Activated CD8-positive, alpha-beta memory T cell treated with anti-CD3 and anti-CD28 coated beads for 1 hour (primary cell): ENCODE measurements at places on chromosomes 2 and 18.

- no peak for DNase-seq
Observed at GRCh38 chr2:234932591-234933168, 19.1 kb upstream of the SH3BP4 start.

DNA sequence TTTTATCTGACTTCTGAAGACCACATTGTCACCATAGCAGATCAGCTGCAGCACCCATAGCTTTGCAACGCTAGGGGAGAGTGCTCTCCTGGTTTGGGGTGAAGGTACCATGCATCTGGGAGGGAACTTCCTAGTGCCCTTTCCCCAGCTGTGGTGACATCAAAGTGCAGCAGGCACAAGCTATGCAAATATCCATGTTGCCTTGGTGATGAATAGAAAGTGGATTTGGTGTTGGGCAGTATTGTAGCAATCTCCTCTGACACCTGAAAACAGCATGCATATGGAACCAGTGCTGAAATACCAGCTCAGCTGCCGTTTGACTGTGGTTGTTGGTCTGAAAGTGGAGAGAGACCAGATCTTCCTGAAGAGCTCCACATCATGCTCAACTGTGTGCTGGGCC, 37.1 kb downstream of the BCL2L11 start:
- DNase-seq, result no peak

DNA sequence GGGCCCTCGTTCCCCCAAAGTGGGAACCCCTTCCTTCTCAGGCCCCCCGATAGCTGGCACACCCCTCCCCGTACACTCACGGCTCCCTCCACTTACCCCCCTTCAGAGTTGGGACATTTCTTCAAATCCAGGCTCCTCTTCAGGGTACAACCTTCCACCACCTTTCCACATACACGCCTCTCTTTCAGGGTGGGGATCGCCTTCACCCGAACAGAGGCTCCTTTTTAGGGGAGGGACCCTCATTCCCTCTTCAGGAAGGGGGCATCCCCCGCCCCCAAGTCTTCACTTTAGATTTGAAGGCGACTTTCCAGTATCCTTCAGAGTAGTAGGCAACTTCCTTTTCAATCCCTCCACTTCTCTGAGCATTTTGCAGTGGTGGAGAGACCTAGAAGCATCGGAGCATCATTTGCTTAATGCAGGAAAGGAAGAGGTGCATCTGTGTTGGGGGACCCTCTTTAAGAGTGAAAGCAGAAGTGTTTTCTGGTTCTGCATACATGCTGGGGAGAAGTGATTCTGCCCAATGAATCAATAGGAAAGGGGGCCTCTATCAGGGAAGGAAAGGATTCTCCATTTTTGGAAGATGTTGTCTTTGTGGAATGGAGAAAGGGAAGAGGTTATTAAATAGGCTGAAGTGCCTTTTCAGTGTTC, 845 bp downstream of the EML4 start:
- no peak for DNase-seq

DNA sequence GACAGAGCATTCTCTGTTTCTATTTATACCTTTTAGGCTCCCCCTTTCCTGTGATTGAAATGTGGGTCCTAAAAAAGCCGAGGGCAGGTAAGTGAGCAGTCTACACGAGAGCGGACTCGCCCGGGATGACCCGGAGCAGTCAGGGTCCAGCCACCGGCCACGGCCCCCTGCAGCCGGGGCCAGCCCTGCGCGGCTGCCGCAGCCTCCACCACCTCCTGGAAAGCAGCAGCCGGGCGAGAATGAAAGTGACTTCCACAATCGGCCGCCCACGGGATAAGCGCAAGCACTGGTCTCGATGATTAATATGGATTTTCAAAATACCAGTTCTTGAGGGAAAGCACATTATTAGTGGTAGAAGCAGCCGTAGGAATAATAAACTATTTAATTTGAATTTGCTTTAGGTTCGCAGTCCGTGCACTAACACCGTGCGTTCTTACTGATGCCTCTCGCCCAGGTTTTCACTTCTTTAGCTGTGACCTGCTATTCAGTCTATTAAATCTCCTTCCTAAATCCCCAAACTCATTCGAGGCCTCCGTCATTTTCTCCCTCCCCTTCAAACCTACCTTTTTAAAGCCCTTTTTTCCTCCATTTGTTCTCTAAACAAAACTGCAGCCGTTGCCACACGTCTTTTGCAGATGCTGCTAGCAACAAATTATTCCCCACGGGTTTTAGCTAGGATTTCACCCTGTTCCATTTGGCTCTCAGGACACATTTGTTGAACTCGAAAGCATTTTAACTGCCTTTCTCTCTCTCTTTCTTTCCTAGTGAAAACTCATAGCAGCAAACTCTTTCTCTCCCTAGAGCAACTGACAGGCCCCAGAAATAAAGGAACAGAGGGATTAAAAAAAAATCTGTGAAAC, 1015.1 kb upstream of the PIK3C3 start:
- no peak for DNase-seq

DNA sequence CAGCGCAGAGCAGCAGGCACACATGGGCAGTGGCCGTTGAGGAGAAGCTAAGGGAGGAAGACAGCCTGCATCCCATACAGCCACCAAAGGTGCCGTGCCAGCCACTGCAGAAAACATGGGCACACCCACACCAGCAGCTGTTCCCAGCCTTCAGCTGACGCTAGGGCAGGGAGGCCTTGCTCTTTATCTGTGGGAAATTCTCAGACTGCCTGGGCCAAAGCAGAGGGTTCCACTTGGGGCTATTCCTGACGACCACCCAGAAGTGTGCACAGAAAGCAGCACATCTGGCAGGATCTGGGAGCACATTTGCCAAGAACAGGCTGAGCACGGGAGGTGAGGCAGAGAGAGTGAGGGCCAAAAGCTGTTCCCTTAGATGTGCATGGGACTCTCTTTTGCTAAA, 101.3 kb upstream of the SOX11 start:
- no peak for DNase-seq

DNA sequence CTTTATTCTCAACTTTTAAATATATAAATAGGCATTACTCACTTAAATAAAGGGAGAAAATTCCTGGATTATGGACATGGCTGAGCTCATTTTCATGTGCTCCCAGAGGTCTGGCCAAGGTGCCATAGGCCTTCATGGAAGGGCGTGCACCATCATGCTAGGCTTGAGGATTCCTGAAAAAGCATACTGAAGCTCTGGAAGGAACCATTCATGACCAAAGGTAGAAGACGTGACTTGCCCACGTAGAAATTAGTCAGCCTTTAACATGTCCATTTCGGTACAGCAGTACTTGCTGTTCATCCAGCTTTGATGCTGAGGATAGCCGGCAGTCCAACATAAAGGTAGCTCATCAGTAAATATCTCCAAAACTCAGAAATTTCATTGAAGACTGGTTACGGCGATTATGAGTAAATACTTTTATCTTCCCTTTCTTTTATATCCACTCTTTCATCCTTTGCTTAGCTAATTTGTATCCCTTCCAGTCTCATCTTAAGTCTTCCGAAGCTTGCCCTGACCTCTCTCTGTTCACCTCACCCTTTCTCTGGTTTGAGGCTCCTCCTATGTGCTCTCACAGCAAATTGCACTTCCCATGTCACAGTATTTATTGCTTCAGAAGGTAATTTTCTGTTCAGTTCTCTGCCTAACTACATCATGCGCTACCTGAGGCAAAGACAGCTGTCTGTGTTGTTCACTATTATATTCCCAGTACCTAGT, 32.3 kb upstream of the ASNSD1 start:
- no peak for DNase-seq

- DNase-seq, result no peak
Observed at GRCh38 chr2:236159778-236160170, 8.4 kb downstream of the GBX2 start.

GRCh38 chr2:159755788-159756187, 42.2 kb downstream of the CD302 start:
- DNase-seq, result no peak

- DNase-seq, result no peak
Observed at GRCh38 chr2:48240912-48241311, 289.0 kb upstream of the STON1 start.

DNA sequence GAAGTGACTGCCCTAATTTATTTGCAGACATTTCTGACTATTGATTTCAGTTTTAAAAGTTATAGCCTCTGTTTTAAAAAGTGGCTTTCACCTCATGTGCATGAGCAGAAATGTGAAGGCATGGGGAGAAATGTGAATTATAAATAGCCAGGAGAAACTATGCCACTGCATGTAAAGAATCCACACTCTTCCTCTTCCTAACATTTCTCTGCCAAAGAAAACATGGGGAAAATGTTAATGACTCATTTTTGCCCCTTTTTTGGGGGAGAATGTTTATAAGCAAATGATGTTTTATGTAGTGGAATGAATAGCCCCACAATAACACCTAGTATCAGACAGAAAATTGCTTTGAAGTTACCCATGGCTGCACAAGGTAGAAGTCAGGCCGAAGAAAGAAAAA, 249.0 kb upstream of the TANK start:
- no peak for DNase-seq

DNA sequence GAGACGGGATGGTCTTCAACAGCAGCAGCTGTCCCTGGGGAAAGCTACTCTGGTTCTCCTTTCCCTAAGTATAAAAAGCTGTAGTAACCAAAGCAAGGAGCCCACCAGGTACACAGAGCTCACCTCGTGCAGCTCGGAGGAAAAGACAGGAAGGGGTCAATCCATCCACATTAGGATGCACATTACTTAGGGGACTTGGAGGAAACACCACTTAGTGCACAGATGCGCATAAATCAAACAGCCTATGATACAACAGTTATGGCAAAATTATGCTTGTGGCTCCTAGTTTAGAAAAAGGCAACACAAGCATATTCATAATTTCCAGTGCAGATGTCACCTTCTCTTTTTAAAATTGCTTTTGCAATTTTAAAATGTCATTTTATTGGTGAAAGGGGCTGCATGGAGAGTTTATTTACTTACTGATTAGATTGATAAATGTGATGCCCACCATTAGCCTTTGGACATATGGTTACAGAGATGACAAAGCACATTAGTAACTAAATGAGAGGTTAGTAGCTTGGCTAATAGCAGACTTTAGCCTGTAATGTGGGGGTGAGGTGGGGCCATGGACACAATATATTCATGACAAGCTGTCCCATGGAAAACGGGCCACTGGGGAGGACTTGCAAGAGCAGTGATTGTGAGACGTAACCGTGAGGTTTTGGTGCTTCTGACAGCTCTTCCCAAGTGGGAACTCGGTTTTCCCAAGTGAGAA, 199.8 kb downstream of the MYT1L start:
- DNase-seq, result no peak

GRCh38 chr2:168926621-168927386, 25.7 kb downstream of the G6PC2 start:
- DNase-seq, result no peak

DNA sequence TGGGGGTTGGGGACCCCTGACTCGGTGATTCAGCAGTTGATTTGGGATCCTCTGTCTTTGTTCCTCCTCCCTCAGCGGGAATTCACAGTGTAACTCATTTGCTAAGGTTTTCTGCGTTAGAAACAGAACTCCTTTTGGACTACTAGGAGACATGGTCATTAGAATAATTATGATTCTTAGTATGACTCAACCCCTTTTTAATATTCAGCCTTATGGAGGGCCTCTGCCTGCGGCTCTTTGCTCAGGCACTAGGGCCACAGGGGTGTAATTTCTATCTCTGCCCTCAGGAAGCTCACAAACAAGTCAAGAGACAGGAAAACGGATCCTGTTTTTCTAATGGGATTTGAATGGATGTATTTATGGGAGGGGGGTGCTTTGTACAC, 117.4 kb downstream of the SPTBN1 start:
- DNase-seq, result no peak

DNA sequence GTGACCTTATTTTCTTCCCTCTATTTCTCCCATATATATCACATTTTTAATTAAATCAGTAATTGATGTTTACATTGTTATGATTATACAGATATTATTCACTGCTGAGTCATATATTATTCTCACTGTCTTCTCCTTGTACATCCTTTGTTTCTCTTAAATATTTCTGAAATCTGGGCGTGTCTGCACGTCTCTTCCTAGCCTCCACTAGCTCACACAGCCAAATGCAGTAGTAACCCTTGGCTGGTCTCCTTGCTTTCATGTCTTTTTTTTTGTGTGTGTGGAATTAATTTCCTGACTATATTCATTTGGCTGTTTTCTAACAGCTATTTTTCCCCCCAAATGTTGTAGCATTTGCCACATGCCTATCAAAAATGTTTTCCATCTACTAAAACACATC, 15.8 kb downstream of the CCNYL1 start:
- DNase-seq, result no peak

- DNase-seq, result no peak
Observed at GRCh38 chr2:96470109-96470508, 35.0 kb downstream of the NEURL3 start.

DNA sequence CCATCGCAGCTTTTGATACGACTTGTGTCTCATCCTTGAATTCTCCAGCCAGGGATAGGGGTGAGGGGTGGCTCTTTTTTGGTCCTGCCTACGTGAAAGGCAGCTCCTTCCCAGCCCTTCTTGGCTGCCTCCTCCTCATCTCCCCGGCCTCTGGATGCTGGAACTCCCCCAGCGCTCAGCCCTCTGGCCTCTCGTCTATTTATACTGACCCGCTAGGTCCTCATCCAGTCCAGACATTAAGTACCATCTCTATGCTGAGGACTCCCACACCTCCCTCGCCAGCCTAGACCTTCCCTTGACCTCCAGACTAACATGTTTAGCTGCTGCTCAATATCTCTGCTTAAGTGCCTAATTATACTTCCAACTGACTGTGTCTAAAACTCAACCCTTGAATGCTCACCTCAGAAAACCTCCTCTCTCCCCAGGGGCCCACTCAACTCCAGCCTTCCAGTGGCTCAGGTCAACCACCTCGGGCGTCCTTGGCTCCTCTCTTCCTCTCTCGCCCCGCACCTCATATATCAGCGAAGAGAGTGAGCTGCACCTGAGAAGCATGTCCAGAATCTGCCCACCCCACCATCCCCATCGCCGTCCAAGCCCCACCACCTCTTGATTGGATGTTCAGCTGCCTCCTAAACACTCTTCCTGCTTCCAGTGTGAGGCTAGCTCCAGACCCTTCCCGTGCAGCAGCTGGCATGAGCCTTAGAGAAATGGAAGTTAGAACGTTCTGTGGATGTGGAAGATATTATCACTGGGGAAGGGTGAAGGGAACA, 34.8 kb downstream of the TOGARAM2 start:
- no peak for DNase-seq

- DNase-seq, result no peak
Observed at GRCh38 chr18:24499814-24500213, 39.4 kb downstream of the HRH4 start.

DNA sequence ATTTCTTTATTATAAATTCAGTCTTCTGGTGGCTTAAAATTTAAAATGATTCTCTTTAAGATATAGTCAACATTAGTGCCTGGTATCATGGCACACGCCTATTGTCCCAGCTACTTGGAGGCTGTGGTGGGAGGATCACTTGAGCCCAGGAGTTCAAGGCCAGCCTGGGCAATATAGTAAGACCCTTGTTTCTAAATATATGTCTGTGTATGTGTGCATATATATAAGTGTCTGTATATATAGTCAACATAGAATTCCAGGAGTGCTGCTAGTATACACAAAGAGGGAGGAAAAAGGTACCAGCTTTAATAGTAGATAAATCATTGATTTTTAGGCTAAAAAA, 24.9 kb downstream of the EIF4E2 start:
- no peak for DNase-seq

DNA sequence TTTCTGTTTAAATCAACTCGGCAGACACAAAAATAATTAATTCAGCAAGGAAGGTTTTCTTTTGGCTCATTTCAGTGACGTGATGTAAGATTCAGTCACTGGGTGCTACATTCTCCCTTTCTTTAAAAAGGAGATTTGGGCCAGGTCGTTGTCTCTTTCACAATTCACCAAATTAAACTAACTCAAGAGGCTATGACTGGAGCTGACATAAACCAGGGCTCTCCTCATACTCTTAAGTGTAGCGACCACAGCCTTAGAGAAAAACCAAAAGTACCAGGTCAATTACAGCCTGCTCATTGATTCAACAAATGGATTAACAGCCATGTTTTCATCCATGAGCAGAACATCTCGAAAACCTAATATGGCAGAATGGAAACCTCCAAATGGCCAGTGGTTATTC, 85.7 kb downstream of the PAX3 start:
- no peak for DNase-seq
